ENCODE measurements at places on chromosomes 5 and 9. TPM values are rescaled to one million over a fixed set of nuclear protein-coding genes. Genes with fewer than 3 reads are reported as not detected.

The WNT8A gene
- total RNA-seq = not detected

The AK1 gene
- 87.0 TPM for total RNA-seq

The ACSL6 gene
- not detected for total RNA-seq

The PGM5 gene
- 0.34 TPM for total RNA-seq

The HMCN2 gene
- not detected for total RNA-seq

The FAM78A gene
- 0.30 TPM for total RNA-seq
